GM12892 (cell line): ENCODE measurements at places on chromosomes 16 and 17.

DNA sequence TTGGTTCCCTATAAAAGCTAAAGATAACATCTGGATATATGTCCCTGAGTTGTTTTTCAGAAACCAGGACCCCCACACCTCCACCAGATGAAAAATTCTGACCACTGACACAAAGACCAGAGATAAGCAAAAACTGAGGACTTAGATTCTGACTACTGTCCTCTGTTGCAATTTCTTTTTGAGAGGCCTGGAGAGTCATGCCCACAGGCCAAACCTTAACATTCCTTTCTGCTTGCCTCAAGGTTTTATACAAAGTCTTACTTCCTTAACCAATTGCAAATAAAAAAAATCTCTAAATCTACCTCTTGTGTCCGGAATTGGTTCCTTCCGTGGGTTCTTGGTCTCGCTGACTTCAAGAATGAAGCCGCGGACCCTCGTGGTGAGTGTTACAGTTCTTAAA, 228.5 kb downstream of the ABCC12 start:
- DNase-seq = no peak

DNA sequence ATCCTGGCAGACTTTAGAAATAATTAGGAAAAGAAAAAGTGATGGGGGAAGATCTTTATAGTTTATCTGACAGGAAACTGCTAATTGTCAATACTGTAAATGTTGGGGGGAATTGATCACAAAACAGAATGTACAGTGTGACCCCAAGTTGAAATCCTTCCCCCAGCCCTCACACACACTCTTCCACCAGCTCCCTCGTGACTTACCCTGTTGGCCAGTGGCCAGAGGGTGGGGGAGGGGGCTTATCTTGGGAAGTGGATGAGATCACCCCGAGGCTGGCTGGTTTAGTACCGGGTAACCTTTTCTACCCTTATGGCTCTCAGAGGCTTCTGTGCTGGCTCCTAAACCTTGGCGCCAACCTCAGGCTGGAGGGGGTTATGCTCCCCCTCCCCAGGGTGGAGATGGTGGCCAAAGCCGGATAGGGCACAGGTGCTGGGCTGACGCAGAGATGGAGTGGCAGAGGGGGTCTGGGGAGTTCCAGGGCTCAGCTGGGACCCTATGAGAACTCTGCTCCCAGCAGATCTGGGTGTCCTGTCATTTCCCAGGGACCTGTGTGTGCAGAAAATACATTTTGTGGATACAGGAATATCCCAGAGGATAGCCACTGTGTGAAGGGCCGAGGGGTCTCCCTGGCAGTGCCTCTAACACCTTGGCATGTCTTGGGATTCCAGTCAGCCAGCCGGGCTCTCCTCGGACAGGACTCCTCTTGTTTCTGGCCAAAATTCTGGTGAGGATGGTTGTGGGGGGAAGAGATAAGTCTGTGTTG, 18.6 kb downstream of the CDH16 start:
- DNase-seq = no peak

GRCh38 chr17:44688200-44688599, 1.4 kb downstream of the CCDC43 start:
- DNase-seq = no peak

GRCh38 chr17:48504953-48505352, 25.9 kb downstream of the HOXB1 start:
- DNase-seq = no peak

GRCh38 chr17:7747635-7748071, 30.1 kb downstream of the DNAH2 start:
- no peak for DNase-seq

DNA sequence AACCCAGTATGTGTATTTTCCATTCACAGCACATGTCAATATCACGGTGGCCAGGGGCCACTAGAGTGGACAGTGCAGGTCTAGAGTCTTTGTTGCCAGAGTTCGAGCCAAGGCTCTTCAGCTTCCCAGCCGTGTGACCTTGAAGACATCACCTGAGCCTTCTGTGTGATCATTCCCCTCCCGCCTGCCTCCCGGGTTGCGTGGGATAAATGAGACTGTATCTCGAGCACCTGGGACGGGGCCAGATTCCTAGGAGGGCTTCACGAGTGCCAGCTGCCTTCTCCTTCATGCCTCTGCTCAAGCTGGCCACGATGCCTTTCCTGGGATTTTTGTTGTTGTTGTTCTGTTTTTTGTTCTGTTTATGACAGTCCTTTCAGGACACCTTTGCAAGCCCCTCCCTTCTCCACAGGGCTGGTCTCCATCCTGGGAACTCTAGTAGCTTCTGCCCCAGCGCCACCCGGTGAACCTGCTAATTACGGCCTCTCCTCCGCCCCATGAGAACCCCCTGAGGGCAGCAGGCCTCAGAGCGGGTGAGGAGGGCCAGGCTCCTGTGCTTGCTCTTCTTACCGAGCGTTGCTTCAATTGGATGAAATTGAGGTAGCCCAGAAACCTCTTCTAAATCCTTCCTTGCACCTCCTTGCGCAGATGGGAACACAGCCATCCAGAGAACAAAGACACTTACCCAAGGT, 3.9 kb downstream of the SPNS2 start:
- no peak for DNase-seq

GRCh38 chr16:80125677-80126076, 415.1 kb upstream of the DYNLRB2 start:
- DNase-seq = no peak

- no peak for DNase-seq
Observed at GRCh38 chr17:49871211-49871610, 23.3 kb upstream of the TAC4 start.

DNA sequence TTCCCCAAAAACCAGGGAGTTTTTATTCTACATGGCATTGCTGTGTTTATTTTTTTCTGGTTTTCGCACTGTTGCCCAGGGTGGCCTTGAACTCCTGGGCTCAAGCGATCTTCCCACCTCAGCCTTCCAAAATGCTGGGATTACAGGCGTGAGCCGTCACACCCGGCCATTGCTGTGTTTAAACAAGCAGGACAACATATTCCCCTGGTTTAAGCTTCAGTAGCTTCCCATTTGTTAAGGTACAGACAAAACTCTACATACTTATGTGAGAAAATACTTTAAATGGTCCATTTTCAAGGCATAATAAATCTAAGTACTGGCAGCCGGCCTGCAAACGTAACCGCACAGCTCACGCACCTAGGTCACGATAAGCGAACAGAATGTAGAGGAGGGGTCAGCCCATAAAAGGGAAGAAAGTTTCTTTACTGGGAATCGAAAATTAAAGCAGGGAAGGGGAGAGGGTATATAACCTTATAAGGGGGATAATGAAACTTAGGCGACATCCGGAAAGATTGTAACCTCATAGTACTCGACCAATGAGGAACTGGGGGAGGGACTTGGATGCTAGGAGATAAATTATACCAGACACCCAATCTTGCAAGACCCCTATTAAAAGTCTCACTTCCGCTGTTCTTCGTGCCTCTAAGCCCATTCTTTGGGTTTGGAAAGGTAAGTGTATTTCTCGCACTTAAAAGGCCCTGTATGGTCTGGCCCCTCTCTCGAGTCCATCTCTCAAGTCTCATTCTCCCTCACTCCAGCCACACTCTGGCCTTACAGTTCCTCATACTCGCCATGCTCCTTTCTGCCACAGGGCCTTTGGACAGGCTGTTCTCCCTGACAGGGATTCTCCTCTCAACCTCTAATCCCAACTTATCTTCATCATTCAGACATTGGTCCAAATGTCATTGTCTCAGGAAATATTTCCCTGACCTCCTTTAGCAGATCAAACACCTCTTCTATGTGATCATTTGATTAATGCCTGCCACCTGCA, 59.2 kb downstream of the TEX14 start:
- no peak for DNase-seq

GRCh38 chr16:46929378-46930332, 43.8 kb downstream of the DNAJA2 start:
- peak; percentile 91 for DNase-seq

DNA sequence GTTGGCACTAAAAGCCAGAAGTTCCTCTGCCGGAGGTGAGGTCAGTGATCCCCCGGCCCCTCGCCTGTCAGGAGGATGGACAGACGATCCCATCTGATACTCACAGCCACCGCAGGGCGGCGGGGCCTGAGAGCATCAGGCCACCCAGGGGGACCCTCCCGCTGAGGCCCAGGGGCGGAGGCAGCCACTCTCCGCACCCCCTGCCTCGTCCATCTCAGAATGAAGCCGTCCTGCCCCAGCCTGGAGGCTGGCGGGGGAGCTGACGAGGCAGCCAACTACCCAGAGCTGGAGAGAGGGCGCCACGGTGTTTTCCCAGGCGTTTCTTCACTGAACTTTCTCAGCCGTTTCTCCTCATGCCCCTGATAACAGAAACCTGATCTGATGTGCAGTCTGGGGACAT, 22.6 kb downstream of the TPSD1 start:
- DNase-seq = no peak

- no peak for DNase-seq
Observed at GRCh38 chr16:68644715-68645493, at the start of gene CDH3. Gene CDH3 (plus strand): TSS chr16:68645310. CDS start chr16:68645380, 70 bp downstream.

DNA sequence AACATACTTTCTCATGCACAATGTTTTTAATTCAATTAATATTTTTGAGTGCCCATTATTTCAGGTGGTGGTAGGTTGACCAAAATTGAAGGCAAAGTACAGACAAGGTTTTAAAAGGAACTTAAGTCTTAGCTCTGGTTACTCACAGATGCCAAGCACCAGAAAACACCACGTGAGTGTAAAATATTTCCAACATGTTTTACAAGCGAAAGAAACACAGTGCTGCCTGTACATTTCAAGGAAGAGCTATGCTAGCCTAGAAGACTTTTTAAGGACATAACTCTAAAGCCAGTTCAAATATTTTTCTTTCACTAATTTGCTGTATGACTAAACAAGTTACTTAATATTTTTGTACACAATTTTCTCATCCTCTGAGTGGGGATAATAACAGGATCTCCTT, 736.4 kb upstream of the GOT2 start:
- no peak for DNase-seq

- DNase-seq = no peak
Observed at GRCh38 chr16:81810894-81811538, 31.9 kb downstream of the PLCG2 start.

- DNase-seq = no peak
Observed at GRCh38 chr16:56780646-56781045, 50.7 kb downstream of the NUP93 start.

GRCh38 chr17:81536299-81537290, 8.4 kb downstream of the FSCN2 start:
- DNase-seq = no peak

- no peak for DNase-seq
Observed at GRCh38 chr17:75757086-75757681, 7.8 kb downstream of the GALK1 start.

GRCh38 chr17:73476890-73477350, 165.1 kb upstream of the CDC42EP4 start:
- DNase-seq = no peak

DNA sequence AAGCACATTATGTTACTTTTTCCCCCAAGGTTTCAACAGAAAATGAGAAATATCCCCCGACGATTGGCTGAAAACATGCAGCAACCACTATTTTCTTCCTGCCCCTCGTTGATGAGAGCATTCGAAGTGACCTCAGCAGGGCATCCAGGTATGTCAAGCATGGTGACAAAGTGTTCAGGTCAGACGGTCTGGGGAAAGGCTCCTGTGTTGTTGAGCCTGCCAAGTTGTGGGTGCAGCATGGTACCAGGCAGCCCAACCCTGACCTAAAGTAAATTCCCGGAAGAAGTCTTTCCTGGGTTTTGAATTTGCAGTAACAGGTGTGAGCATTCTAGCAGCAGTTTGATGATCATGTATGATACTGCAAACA, 51.7 kb upstream of the SEC14L1 start:
- DNase-seq = no peak
